ENCODE measurements at places on chromosomes 16 and 17.

DNA sequence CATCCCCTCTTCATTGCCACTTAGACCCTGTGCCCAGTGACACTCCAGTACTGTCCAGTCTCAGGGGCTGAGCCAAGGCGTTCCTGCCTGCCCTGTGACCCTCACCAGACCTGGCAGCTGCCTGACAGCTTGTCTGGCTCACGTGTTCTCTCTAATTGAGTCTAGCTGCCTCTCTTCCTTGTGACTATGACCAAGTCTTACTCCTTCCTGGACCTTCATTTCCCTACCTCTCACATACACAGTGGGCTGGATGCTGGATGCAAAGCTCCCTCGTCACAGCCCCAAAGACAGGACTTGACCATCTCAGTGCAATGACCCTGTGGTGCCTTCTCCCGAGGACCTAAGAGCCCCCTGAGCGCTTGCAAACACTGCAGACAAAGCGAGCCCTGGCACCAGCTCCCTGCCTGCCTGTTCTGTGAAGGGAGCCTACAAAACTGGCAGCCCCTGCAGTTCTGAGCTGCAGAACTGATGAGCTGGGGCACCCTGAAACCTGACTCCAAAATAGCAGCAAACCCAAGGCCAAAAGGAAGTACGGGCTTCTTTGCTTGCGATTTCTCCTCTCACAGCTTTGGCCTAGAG, 1.7 kb downstream of the DEXI start:
- DNase-seq, result no peak

DNA sequence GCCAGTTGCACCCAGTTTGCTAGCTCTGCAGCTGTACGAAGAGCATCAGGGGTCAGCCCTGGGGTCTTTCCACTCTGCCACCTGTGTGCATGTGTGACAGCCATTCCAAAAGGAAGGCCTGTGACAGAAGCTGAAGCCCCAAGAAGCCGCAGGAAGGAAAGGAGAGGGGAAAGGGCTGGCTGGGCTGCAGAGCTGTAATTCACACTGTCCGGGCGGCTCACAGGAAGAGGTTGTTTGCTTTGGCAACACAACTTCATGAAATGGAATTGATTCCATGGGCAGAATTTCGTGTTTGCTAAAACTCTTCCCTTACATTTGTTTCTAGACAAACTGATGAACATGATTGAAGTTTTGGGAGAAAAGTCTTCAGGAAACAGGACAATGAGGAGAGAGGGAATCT, 14.8 kb downstream of the TMEM204 start:
- no peak for DNase-seq

- peak; percentile 72 for DNase-seq
Observed at GRCh38 chr17:82863941-82864712, 24.3 kb upstream of the ZNF750 start.

DNA sequence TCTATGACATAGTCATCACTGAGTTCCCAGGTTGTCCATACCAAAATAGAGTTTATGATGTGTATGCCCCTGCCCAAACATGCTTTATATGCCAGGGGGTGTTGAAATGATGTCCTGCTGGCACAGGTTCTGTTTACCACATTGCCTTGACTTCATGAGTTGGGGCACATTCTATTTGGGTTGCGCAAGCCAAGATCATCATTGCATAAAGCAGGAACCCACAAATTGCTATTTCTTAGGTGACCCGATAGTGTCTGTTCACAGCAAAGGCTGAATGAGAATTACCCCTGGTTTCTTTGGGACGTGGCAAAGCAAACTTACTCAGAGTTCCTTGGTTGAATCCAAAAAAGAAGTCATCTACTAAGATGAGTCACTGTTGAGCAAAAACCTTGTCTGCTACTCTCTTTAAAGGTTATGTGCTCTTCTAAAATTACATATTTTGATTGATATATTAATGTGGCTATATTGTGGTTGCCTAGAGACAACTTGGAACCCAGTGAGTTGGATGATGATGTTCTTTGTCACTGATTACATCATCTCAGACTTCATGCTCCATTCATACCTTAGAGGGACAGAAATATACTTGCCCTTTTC, 912.6 kb upstream of the SOX9 start:
- DNase-seq, result no peak

DNA sequence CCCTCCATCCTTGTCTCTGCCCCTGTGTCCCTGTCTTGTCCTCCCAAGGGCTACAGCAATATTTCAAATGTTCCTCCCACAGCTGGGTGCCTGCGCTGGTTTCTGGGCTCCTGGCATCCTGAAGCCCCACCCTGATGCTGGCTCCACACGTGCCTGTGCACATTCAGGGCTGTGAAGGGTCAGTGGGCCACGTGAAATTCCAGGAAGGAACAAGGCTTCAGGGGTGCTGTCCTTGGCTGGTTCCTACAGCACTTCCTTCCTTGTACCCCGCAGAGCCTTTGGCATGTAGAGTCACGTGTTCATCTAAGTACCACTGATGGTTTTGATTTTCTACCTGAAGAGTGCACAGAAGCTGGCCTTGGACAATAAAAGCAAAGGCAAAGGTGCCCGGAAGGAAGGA, 57.7 kb upstream of the NLK start:
- DNase-seq, result no peak

- DNase-seq, result no peak
Observed at GRCh38 chr17:46010597-46011186, 11.6 kb downstream of the STH start.

GRCh38 chr16:16025214-16025968, 76.0 kb downstream of the ABCC1 start:
- DNase-seq, result peak; percentile 44

- no peak for DNase-seq
Observed at GRCh38 chr17:77898521-77899434, 59.7 kb upstream of the TNRC6C start.

GRCh38 chr17:37735165-37735564, 9.7 kb downstream of the HNF1B start:
- DNase-seq, result no peak

DNA sequence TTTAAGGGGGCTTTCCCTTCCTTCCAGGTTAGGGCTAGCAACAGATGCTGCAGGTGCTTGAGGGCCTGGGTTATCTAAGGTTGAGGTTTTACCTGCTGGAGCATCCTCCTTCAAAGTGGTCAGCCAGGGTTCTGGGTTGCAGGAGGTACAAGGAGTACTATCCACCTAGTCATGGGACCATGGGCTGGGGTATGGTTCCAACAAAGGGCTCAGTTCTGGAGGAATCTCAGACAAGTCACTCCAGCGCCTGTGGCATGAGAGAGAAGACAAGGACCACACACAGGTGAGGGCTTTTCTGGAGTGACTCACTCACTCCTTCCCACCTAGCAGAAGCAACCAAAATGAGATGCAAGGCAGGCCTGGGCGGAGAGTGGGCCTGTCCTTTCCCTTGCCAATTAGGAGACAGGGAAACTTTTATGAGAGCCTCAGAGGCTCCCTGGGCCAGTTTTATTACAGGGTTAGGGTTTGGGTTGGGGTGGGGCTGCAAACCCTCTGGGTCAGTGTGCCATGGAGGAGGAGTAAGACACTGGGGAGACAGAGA, 2.2 kb downstream of the MYO19 start:
- DNase-seq, result no peak

GRCh38 chr16:84391151-84392030, 23.1 kb downstream of the ATP2C2 start:
- DNase-seq, result no peak

DNA sequence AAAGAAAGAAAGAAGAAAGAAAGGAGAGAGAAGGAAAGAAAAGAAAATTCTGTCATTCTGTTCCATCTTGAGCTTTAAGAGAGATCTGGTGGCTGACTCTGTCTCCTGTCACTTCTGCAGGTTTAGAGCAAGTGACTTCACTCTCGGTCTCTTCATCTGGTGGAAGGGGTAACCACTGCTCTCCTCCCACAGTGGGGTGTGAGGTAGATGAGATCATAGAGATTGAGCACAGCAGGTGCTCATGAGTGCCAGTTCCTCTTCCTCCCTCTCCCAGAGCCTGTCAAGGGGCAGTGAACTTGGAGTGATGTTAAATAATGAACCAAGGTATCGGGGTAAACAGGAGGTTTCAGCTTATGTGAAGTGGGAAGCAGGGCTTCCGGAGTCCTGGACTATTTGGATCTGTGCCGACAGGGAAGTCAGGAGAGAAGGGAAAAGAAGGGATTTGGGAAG, 47.7 kb downstream of the BEAN1 start:
- peak; percentile 23 for DNase-seq

GRCh38 chr16:27778926-27779570, 229.1 kb downstream of the KATNIP start:
- DNase-seq, result no peak

- no peak for DNase-seq
Observed at GRCh38 chr16:55634193-55634592, 21.6 kb upstream of the SLC6A2 start.

DNA sequence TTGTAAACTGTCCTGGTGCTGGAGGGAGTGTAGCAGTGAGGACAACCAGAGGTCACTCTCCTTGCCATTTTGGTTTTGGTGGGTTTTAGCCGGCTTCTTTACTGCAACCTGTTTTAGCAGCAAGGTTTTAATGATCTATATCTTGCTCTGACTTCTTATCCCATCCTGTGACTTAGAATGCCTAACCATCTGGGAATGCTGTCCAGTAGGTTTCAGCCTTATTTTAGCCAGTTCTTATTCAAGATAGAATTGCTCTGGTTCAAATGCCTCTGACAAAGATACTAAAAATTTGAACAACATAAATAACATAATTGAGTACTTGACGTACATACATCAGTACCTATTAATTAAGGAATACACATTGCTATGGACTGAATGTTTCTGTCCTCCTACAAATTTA, 93.3 kb upstream of the TOM1L1 start:
- DNase-seq, result no peak

GRCh38 chr17:28398280-28398981, 7.6 kb downstream of the SLC46A1 start:
- no peak for DNase-seq

GRCh38 chr17:82213251-82214011, 789 bp upstream of the CCDC57 start:
- DNase-seq, result no peak

- DNase-seq, result peak; percentile 4
Observed at GRCh38 chr17:30095507-30096244, 20.9 kb upstream of the NSRP1 start.

- no peak for DNase-seq
Observed at GRCh38 chr16:88509749-88510069, 56.6 kb downstream of the ZFPM1 start.

DNA sequence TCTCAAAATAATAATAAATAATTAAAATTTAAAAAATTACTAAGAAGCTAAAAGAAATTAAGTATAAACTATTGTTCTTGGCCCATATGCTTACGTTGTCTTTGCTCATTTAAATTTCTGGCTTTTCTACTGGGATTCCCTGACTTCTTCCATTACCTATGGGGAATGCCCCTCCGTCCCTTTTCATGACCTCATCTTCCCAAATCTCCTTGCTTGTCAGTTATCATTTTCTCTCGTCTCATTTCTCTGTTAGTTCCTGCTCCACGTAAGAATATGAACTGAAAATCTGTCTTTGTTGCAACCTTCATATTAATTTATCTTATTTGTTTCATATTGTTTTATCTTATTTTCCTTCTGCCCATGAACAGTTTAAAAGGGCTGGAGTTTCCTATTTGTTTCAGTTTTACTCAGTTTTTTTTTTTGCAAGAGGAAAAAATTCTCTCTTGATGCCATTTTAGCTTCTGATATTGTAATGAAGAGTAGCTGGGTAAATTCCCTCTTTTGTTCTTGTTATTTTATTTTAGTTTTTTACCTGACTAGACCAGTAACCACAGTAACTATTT, 2.5 kb upstream of the DNAJA2 start:
- DNase-seq, result no peak

DNA sequence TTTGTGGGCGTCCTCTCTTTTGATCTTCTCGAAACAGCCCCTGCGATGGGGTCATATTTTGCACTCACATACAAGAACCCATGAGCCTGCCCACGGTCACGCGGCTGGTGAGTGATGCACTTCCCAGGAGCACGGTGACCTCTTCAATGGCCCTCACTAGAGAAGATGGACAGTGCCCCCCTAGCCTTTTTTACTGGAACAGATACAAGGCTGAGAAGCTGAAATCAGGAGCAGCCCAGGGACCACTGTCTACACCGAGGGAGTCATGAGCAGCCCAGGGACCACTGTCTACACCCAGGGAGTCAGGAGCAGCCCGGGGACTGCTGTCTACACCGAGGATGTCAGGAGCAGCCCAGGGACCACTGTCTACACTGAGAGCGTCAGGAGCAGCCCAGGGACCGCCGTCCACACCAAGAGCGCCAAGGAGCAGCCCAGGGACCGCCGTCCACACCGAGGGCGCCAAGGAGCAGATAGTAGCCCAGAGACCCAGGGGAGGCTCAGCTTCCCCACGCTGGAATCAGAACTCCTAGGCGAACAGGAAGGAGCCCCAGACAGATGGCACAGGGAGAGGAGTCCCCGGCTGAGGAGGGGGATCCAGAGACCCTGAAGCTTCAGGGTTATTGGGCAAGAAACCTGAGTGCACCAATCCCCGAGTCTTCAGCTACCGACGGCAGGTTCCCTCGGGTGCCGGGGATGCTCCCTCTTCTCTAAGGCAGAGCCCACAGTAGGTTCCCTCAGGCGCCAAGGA, 23.7 kb downstream of the ACSF3 start:
- DNase-seq, result no peak

GRCh38 chr17:61551255-61551742, 39.7 kb downstream of the NACA2 start:
- no peak for DNase-seq

DNA sequence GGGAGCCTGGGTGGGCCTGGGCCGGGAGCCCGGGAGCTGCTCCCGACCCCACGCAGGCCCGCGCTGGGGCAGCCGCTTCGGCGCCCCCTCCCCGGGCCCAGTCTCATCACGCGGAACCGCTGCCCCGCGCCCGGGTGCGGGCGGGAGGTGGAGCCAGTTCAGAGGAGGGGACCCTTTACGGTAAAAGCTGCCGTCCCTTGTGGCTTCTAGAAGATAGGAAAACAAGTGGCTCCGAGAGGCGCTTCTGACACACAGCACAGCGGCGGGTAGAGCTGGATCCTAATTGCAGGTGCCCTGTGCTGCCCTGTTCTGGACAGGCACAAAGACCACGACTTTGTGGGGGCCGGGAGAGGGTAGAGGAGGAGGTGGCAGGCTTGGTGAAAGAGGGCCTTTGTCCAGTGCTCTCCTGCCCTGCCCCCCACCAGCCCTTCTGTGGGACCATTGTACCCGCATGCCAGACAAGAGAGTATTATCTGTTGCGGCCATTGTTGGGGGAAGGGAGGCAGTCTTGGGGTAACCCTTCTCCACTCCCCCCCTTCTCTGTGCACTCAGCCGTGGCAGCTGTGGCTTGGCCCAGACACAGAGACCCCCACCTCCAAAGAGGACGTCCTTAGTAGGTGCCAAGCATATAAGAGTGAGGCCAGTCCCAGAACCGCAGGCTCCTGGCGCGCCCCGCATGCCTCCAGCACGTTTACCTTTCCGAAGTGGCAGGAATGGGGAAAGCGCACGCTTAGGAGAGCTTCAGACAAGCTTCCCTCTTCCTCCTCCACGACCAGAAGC, 736 bp downstream of the CNP start:
- no peak for DNase-seq

All from GM18507 (cell line).